ENCODE measurements at places on chromosomes 7 and 10.

GRCh38 chr10:84352251-84352842 lies 24.0 kb downstream of the CCSER2 start:
- peak; percentile 67 for DNase-seq

- DNase-seq, result no peak
Measured at GRCh38 chr7:2892549-2892948, 48.4 kb upstream of the GNA12 start.

GRCh38 chr7:1977876-1978441 lies 254.8 kb downstream of the MAD1L1 start:
- DNase-seq, result no peak

DNA sequence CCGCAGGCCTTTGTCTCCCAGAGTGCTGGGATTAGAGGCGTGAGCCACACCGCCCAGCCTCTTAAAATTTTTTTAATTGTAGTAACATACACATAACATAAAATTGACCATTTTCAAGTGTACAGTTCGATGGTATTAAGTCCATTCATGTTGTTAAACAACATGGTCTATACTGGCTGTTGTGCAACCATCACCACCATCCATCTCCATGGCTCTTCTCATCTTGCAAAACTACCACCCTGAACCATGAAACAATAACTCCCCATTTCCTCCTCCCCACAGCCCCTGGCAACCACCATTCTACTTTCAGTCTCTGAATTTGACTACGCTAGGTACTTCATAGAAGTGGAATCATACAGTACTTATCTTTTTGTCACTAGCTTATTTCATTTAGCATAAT lies 7.9 kb upstream of the ZFYVE27 start:
- no peak for DNase-seq

GRCh38 chr7:493661-494251 lies 25.9 kb downstream of the PDGFA start:
- DNase-seq, result peak; percentile 14

GRCh38 chr10:59892697-59893096 lies 13.7 kb downstream of the CCDC6 start:
- no peak for DNase-seq

DNA sequence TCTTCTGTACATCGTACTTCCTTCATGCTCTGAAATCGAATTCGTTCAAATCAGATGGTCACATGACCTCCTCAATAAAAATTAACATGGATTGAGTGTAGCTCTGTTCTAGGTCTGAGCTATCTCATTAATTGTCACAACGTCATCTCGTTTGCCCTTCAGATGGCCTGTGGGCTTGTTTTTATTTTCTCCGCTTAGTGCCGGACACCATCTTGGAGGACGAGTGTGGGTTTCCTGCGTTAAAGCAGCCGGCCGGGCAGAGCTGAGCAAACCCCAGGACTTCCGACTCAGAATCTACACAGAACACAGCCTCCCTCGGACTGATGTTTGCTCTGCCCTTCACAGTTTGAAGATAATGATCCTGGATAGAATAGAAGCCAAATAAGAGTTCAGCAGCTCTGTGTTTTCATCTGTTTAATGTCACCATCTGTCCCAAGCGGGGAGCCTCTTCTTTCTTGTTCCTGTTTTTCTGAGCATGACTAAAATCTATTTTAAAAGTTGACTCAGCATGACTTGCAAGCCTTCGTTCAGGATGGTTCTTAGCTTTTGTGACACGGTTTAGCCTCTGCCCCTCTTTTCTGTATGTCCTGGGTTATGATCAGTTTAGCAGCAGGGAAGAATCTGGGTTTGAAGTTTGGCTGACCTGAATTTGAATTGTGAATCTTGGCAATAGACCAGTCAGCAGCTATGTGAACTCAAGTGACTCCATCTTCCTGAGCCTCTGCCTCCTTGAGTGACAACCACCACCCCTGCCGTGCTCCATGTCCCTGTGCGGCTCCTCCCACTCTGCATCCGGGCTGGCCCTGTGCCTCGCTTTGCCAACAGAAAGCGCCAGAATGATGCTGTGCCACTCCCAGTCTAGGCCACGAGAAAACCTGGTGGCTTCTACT lies 30.6 kb upstream of the GALNTL5 start:
- peak; percentile 86 for DNase-seq

DNA sequence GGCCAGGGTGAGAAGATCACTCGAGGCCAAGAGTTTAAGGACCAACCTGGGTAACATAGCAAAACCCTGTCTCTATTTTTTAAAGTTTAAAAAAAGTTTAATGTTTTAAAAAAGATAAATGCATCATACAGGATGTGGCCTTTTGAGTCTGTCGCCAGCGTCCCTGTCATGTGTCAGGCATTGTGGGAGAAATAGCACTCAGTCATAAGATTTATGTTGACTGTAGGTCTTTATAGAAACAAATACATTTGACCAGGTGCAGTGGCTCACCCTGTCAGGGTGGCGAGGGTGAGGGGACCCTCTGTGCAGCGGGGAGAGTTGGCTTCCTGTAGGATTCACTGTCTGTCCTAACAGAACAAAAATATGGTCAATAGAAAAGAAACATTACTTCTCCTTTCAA lies 63.5 kb upstream of the SH2B2 start:
- no peak for DNase-seq

- no peak for DNase-seq
Measured at GRCh38 chr10:51100221-51100620, 25.9 kb downstream of the PRKG1 start.

GRCh38 chr7:74105992-74106391 lies 22.4 kb downstream of the LIMK1 start:
- DNase-seq, result no peak

DNA sequence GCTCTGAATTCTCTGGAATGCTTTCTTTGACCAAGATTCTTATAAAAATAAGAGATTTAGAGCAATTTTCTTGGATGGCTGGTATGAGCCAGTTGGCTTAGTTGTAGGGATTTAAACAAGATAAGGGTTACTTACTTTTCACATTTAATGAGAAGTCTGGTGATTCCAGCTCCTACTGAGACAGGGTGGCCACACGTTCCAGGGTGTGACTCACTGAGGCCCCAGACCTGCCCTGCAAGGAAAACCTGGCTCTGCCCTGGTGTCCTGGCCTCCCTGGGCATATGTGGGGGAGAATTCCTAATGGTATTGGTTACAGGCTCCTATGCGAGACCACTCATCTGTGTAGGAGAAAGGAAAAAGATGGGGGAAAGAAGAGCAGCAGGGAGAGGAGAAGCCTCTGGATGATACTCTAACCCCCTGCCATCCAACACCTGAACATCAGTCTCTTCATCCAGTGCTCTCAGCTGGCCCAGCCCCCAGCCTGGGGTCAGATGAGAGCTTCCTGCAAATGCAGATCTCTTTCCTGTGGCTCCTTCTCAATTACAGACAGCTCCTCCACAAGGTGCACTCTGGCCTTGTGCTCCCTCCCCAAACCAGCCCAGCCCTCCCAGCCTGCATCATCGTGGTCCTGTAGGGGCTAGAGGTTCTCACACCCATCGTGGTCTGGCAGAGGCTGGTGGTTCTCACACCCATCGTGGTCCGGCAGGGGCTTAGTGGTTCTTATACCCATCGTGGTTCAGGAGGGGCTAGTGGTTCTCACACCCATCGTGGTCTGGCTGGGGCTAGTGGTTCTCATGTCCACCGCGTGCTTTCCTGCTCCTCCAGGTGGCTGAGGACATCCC lies 139.9 kb downstream of the EGFR start:
- no peak for DNase-seq

- no peak for DNase-seq
Measured at GRCh38 chr7:55306331-55306730, 58.8 kb upstream of the LANCL2 start.
